ENCODE measurements at places on chromosomes 6 and 20.

DNA sequence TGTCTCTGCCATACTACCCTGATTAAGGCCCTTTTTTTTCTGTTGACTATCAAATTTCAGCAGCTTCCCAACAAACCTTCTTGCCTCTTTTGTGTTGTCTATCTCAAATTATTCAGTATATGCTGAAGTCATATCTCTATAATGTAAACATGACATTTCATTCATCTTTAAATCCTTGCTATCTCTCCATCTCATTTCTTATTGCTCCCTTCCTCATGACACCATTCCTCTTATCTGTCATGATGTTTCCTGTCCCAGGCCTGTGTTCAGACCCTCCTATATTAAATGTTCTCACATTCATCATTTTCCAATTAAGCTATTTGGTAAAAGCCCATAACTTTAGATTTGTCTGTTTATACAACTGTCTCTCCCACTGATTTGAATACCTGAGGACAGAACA, 482.6 kb downstream of the EPM2A start:
- no peak for DNase-seq

GRCh38 chr6:158287047-158287446, 25.2 kb upstream of the TULP4 start:
- DNase-seq, result no peak

GRCh38 chr6:43334466-43335095, 26.0 kb upstream of the CRIP3 start:
- DNase-seq, result peak; percentile 69

DNA sequence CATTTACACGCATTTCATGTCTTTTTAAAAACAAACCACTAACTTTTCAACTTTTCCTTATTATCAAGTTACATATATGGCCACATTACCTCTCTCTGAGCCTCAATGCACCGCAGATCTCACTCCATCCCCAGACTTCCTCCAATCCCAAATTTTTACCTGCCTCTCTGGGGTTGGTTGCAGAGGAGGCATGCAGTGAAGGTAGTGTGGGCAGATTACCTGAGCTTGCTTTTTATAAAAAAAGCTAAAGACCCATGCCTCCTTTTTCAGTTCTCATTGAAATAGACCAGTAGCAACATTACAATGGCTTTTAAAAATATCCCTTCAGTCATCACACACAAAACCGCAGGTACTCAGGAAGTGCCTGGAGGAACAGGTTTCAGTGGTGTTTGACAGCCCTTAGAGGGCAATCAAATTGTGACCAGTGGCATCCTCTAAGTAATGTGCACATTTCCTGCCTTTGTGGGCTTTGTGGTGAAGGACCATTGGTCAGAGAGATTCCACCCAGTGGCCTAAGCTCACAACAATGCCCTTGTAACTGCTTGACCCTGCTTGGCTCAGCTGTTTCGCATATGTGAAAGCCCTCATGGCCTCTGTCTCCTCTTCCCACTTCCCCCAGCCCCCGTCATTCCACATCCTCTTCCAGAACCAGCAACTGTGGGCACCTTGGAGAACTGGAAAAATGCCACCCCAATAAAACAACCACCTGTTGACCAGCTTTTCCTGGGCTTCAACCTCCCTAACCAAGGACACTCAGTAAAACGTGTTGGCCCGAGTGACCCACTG, 30.2 kb upstream of the IL17A start:
- DNase-seq, result peak; percentile 29

GRCh38 chr20:38267901-38268514, 7.5 kb upstream of the KIAA1755 start:
- no peak for DNase-seq

DNA sequence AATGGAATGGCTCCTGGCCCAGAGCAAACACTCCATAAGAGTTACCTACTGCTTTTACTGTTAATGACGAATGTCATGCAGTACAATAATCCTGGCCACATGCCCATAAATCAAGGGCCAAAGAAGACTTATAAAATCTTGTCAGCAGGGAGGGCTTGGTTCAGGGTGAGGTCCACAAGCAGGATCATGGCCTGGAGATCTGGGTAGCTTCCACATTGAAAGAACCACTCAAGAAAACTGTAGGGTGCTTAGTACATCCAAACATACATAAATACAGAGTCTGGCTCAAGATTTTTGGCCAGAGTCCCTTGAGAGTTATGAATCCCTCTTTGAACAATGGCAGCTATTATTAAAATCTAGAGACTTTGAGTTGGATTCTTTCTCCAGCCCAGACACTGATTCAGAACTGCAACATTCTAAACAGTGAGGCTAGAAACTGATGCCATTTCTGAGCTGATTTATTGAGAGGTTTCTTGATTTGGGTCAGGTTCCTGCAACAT, 188.7 kb downstream of the CDC5L start:
- no peak for DNase-seq

DNA sequence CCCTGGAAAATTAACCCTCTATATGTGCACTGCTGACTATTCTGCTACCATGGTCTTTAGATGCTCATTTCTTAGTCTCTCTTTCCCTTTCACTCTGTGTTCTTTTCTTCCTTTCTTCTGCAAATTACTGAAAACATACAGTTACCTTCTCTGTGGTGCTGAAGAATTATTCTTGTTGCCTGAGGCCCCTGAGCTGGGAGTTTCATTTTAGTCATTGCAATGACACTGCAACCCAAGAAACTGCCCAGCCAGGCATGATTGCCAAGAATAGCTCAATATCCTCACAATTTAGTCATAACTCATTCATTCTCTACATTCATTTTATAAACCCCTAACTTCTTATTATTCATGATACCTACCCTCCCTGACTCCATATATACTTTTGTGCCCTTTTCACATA, 245.8 kb upstream of the RAB32 start:
- no peak for DNase-seq

DNA sequence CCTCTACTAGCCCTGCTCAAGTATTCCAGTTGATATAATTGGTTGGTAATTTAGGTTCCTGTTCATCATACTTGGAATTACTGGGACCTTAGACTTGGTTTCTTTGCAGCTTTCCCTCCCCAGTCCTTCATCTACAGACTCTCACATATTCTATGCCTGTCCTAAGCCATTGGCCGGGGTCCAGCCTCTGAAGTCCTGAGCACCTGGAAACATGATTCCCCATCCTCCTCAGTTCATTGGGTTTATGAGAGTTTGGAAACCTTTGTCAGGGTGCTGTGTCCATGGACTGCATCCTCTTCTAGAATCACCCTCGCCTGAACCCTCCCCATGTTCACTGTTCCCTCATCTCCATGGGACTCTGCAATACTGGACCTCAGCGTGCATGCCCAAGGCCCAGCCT, 8.8 kb downstream of the GSTA2 start:
- no peak for DNase-seq
